ENCODE measurements at places on chromosomes 4 and X.

DNA sequence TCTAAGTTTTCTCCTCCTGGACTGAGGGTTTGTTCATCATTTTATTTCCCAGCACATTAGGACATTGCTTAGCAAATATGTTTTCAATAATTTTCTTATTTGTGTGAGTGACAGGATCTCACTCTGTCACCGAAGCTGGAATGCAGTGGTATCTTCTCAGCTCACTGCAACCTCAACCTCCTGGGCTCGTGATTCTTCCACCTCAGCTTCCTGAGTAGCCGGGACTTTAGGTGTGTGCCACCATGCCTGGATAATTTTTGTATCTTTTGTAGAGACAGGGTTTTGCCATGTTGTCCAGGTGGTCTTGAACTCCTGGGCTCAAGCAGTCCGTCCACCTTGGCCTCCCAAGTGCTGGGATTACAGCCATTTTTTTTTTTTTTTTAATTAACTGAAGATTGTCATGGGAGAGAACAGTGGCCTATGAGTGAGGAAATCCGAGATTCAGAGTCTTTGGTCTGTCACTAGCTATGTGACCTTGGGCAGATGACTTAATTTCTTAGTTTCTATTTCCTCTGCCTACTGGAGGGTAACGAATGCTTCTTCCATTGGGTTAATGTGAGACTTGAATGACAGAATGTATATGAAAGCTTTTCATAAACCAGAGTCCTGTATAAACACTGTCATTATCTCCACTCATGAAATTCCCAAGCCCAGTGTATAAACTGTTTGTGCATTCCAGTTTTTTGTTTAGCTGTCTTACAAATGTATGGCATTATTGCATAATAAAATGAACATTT is 23.9 kb downstream of the MOB1B start:
- DNase-seq: no peak

DNA sequence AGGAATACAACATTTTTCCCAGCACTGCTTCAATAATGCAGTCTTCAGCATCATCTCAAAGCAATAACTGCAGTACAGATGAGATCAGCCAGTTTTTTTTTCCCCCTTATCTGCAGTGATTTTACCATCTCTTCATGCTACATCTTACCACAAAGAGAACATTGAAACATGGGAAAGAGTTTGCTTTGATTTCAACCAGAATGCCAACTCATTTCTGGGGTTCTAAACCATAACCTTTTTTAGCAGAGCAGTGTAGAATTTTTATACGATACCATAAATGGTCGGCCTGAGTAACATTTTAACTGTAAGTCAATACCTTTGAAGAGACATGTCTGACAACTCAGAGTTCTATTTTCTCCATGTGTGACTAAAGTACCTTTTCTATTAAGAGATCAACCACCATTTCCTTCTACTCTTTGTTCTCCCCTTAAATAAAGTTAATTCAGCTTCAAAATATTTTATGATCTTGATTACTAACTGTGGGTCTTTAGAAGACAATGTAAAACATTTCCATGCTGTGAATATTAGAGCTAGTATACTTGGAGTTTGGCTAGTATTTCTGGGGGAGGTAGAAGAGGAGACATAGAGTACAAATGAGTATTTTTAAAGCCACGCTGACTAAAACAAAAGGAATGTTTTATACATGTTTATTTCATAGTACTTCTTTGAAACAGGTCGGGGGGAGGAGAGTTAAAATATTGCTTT is 69.1 kb downstream of the TET2 start:
- no peak for DNase-seq

- DNase-seq: no peak
Measured at GRCh38 chr4:60359746-60360367, 840.3 kb upstream of the ADGRL3 start.

- DNase-seq: no peak
Measured at GRCh38 chr4:28835501-28835900, 1884.7 kb upstream of the PCDH7 start.

DNA sequence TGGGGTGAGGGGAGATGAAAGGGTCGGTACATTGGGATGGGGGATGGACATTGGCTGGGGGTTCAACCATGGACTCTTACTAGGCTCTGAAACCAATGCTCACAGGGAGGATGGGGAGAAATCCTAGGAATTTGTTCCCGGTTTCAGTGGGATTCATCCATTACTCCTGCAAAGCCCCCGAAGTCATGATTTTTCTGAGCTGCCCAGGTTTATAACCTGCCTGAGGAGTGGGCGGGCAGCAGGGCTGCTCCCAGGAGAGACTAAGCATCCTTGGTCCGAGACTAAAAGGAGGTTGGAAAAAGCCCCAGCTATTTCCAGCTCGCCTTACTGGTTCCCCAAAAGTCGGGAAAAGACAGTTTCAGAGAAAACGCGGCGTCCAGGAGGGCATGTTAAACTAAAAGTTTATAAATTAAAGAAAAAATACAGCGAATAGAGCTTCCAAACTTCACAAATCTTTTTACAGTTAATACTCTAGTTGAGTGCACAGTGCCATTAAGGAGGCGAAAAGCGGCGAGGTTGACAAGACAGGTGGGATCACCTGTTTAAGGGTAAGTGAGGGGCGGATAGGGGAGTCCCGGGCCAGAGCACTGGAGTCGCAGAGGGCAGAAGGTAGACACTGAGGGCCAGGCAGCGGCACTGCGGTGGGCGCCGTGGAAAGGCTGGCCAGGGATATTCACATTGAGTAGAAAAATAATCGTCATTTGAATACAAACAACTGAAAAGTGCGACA is 3.7 kb downstream of the NKX3-2 start:
- no peak for DNase-seq

DNA sequence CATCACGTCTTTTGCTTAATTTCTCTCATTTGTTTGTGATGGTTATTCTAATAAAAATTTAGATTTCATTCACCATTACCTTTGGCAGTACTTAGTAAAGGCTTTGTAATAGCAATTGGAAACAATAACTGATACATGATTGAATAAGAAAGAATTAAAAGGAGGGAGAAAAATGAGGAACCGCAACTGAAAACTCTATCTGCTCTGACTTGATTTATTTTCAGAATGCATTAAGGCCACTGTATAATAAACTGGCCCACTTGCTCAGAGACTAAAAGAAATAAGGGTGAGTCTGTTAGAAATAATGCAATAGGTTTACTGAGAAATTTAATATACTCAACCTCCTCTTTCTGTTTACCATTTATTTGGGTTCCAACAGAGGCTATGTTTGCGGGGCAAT is 351.5 kb downstream of the TMA16 start:
- DNase-seq: no peak

GRCh38 chrX:132568291-132568690 is 79.5 kb upstream of the MBNL3 start:
- DNase-seq: no peak

DNA sequence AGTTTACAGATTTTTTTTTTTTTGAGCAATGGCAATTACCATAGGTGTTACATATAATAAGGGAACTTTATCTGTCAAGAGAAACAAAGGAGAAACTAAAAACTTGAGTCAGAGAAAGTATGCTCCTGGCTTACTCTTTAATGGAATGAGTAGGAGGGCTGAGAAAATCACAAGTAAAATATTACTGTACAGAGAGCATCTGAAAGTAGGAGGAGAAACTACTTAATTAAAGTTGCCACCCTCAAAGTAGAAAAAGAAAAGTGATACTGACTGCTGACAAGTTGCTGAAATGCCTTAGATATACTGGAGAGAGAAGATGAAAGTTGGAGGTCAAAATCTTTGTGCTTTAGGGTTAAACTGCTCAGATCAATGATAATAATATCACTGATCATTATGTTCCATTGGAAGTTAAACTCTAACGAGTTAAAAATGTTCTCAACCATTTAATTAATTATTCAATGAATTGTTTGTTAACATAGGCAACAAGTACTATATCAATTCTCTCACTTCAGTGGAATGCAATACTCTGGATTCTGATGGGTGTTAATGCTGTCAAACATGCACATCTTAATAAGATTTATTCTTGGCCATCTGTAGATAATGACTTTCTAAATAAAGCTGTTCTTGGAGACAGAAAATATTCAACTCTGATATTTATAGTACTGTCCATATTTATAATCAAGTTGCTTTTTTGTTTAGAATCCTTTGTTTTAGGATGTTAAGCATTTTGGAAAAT is 61.2 kb upstream of the CAMK2D start:
- DNase-seq: no peak

- no peak for DNase-seq
Measured at GRCh38 chrX:119273420-119274192, 37.5 kb downstream of the PGRMC1 start.

Data from activated CD8-positive, alpha-beta memory T cell treated with anti-CD3 and anti-CD28 coated beads for 1 hour (primary cell).